Breast epithelium (tissue), 4 donors: ENCODE measurements at places on chromosomes 13 and 19. TPM values are rescaled to one million over a fixed set of nuclear protein-coding genes. Genes with fewer than 3 reads are reported as not detected.

- no peak for DNase-seq
Observed at GRCh38 chr13:29503041-29503837, 92.2 kb downstream of the SLC7A1 start.

- DNase-seq, result no peak
Observed at GRCh38 chr19:12723641-12724426, at the start of gene TNPO2. TSS of gene TNPO2 (minus strand) at chr19:12723932. CDS start at chr19:12720977, 2,955 bp downstream.

DNA sequence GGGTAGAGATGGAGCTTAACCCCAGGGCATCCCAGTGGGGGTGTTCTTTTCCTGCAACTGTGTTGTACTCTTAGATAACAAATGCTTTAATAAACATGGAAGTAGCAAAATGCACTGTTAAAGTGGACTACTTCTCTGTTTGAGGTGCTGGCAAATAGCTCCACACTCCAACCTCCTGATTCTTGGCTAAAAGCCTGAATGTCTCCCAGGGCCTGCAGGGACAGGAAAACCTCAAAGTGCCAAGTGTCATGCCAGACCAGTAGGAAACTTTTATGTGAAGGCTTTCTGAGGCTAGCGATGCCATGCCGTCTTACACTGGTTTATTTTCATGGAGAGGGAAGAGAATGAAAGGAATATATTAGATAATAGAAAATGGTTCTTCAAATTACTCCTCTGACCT lies 6.8 kb downstream of the FREM2 start:
- peak; percentile 57 for DNase-seq

- DNase-seq, result no peak
Observed at GRCh38 chr13:59360916-59361315, 802.8 kb downstream of the DIAPH3 start.

- no peak for DNase-seq
Observed at GRCh38 chr19:33157906-33158305, 26.0 kb downstream of the WDR88 start.

- DNase-seq, result no peak
Observed at GRCh38 chr19:1486720-1487575, 3.2 kb downstream of the PCSK4 start.

DNA sequence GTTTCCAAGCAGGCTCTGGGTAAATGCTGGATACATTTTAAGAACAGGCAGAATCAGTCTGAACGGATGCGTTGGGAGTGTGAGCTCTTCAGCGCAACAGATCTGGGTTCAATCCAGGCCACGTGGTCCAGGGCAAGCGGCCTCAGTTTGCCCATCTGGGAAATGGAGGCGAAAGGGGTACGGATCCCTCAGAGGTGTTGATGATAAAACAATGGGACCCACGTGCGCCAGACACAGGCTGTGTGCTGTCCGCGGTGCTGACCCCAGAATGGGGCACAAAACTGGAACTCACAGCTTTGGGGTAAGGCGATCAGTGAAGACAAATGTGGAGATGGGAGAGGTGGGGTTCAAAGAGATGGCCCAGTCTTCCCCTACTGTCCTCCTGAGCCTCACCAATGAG lies 13.1 kb upstream of the PDE4C start:
- DNase-seq, result no peak

DNA sequence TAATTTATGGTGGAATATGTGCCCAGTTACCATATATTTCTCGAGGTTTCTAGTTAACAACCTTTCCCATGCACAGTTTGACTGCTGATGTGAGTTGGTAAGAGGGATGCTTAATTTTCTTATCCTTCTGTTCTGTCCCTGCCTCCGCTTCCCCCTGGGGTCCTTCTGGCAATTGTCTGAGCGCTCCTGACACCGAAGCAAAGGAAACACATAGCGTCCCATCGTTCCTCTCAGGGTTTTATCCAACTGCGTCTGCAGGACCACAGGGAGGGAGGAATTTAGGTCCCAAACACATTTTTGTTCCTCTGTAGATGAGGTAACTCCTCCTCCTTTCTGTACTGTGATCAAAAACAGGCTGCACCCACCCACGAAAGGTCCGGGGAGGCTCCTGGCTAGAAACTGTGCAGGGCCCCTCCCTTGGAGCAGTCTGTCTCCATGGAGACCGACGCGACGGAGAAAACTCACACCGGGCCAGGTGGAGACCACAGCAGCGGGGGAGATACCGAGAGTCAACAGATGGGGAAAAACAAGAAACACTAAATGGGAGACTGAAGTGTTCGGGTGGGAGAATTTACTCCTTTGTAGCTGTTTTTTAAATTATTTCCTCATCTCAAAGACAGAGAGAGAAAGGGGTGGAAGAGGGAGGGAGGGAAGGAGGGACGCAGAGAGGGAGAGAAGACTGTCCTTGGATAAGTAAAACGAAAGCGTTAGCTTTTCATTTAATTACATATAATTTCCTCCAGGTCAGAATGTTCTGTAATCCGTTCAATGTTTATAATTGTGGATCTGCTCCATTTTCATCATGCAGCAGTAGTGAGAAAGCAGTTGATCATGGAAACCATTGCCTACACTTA lies 191.8 kb upstream of the NBEA start:
- no peak for DNase-seq

- DNase-seq, result no peak
Observed at GRCh38 chr13:51311231-51311630, 28.3 kb upstream of the SERPINE3 start.

- DNase-seq, result peak; percentile 45
Observed at GRCh38 chr13:112873851-112874750, 94.9 kb upstream of the MCF2L start.

GRCh38 chr13:44573790-44574465 lies 2.2 kb downstream of the TSC22D1 start:
- DNase-seq, result no peak

GRCh38 chr19:29618871-29619270 lies 12.8 kb downstream of the POP4 start:
- no peak for DNase-seq

GRCh38 chr19:3778899-3779723 lies 7.1 kb downstream of the MATK start:
- DNase-seq, result no peak

GRCh38 chr13:110775576-110775975 lies 62.1 kb downstream of the ING1 start:
- no peak for DNase-seq

GRCh38 chr19:17333611-17334413 lies 843 bp downstream of the ANO8 start:
- DNase-seq, result no peak

- peak; percentile 81 for DNase-seq
Observed at GRCh38 chr19:36115453-36116343, at the start of gene TBCB. TSS of gene TBCB (plus strand) at chr19:36115468. CDS start at chr19:36115561, 93 bp downstream.

- DNase-seq, result no peak
Observed at GRCh38 chr13:25175431-25175830, 3.3 kb upstream of the AMER2 start.

DNA sequence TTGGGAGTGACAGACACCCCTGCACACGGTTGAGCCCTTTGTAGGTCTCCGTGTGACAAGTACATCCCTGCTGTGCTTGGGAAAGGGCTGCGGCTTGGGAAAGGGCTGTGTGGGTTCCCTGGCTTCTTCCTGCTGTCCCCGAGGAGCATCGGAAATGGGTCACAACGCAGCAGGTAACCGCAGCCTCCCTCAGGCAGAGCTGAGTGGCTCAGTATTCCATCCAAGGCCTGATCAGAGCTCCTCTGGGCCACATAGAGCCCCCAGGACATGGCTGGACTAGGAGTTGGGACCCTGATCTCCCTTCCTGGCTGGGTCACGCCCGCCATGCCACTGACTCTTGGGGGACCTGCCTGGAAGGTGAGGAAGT lies 16.3 kb downstream of the TECR start:
- DNase-seq, result no peak

IZUMO1 gene
- total RNA-seq, result 0.29 TPM

ATP4B gene
- total RNA-seq, result not detected

LPAR2 gene
- 3.2 TPM for total RNA-seq

ANKLE1 gene
- 1.0 TPM for total RNA-seq

ICAM4 gene
- 1.1 TPM for total RNA-seq

HSPH1 gene
- 109 TPM for total RNA-seq

VSTM1 gene
- total RNA-seq, result not detected
